ENCODE measurements at places on chromosomes 1 and 21.

GRCh38 chr1:163263818-163264655, 57.7 kb upstream of the NUF2 start:
- DNase-seq, result no peak

GRCh38 chr1:59045636-59046035, 251.3 kb upstream of the FGGY start:
- no peak for DNase-seq

- no peak for DNase-seq
Observed at GRCh38 chr1:217885181-217885580, 254.0 kb downstream of the SPATA17 start.

DNA sequence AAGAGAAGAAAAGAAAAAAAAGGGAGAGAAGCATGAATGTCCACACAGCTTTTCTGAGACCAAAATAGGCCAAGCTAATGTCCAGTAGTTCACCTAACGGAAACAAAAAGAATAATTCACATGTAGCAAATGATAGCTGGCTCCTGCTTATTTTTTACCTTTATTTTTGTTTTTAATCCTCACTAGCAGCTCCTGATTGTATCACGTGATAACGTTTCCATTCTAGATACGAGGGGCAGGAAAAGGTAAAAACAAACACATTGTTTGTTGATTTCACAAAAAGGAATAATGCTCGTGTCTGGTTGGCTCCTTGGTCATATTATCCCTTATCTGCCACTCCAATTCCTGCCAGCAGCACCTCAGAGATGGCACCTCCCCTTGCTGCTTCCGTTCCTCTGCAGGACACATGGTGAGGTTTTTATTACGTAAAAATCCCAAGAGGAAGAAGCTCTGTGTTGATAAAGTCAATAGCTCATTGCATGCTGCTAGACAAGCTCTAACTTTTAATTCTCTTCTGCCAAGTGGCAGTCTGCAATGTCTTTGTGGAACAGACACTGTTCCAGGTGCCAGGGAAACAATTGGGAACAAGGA, 201.7 kb downstream of the CRB1 start:
- DNase-seq, result no peak

- no peak for DNase-seq
Observed at GRCh38 chr1:89763649-89763986, 57.2 kb upstream of the LRRC8D start.

DNA sequence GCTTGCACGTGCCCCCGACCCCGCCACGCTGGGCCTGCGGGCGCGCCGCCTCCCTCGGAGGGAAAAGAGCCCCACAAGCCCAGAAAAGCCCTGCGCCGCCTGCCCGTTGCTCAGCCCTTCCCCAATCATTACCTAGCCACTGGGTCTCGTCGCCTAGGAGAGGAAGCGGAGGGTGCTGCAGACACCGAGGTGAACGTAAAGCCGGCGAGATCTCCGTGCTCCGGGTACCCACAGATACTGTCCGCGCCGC, at the start of gene ENO1:
Gene ENO1, minus strand, starts transcription at position 239 of the 250 bp plus-strand sequence. CDS start 3,778 bp downstream, outside the sequence.
- DNase-seq, result no peak

DNA sequence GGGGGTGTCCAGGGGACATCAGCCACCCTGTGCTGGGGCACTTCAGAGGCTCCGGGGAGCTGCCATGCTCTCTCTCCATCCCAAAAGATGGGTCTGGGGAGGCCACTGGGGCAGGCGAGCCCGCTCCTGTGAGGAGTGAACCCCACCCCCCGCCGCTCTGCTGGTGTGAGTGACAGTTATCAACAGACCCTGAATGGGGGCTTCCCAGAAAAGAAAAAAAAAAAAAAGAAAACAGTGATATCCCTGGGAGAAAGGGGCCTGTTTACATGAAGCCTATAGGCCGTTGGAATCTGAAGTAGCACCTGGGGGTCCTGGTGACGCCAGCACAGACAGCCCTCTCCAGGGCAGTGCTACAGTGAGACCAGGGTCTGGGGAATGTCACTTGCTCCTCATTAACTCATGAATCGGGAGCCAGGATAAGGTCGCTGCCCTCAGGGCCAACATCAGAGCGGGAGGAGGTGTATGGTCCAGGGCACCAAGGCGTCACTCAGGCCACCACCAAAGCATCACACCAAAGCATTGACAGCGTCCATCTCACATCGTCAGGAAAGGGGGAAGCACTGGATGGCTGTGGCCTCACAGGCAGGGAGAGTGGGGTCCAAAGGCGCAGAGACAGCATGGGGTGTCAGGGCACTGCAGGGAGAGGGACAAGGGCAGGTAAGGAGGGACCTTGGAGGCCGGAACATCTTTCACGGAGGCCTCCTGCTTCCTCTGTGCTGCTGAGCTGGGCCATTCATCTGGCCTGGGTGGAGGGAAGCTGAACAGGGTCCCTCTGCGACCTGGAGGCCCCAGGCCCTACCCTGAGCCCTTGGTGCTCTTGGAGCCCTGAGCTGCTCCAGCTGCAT, 8.4 kb upstream of the NPHP4 start:
- no peak for DNase-seq

- no peak for DNase-seq
Observed at GRCh38 chr1:110390692-110391245, at the start of gene SLC16A4. Gene SLC16A4 (minus strand): TSS chr1:110391026. CDS start chr1:110389323, 1,703 bp downstream.

- no peak for DNase-seq
Observed at GRCh38 chr1:53337499-53337898, 9.6 kb upstream of the LRP8 start.

GRCh38 chr1:113859478-113860175, 11.9 kb downstream of the PTPN22 start:
- DNase-seq, result no peak

- no peak for DNase-seq
Observed at GRCh38 chr1:156104065-156104810, 10.3 kb upstream of the LMNA start.

DNA sequence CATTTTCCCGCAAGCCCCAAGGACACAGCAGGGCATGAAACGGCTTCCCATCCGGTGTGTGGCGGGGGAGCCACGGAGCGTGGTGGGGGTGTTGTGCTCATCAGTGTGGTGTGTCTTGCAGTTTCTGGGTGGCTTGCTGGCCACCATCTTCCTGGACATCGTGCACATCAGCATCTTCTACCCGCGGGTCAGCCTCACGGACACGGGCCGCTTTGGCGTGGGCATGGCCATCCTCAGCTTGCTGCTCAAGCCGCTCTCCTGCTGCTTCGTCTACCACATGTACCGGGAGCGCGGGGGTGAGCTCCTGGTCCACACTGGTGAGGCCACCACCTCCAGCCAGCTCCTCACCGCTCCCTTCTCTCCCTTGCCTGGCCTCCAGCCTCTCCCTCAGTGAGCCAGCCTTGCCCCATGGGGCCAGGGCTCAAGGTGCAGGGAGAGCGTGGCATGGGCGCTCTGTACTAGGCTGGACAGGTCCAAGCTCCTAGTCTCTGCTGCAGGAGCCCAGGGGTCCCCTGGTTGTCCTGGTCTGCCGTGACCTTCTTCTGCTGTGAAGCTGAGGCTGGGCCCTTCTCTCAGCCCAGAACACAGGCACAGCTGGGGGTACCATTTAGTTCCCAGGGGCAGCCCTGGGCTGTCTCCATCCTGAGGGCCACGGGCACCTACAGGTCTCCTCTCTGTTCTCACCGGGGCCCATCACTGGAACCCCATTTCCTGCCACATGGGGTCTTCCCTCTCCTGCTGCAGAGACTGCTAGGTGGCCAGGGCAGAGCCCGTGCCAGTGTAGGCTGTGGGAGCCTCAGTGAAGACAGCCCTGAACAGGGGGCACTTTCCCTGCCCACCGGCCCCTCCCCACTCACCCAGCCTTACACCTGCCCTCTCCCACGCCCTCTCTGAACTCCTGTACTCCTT, 12.6 kb downstream of the AGTRAP start:
- DNase-seq, result no peak

DNA sequence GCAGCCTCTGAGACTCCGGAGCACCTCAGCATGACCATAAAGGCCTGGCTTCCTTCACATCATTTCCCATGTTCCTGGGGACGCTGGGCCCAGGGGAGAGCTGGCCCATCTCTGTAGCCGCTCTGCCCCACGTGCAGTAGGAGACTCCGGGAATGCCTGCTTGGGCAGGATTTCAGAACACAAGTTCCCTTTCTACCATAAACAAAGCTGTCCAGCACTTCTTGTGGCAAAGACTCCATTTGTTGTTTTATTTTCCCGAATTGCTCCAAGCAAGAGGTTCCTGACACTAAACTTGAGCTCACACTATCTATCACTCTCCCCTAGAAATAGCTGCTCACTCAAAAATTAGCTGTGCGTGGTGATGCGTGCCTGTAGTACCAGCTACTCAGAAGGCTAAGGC, 21.9 kb downstream of the CHD5 start:
- DNase-seq, result no peak

DNA sequence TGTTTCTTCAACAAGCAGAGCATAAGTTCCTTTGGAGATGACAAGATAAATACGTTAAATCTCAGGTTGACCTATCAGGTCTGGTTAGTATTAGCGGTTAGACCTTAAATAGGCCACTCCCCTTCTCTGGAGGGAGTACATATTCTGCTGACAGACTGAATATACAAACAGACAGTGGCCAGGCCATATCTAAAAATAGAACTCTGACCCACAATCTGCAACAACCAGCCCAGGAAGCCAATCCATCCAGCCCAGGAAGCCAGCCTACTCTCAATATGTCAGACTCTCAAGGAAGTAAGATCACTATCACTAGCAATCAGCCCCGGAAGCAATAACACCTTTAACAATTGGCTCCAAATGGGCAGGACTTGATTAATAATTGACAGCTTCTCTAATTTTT, 6.7 kb downstream of the IL20 start:
- DNase-seq, result no peak

DNA sequence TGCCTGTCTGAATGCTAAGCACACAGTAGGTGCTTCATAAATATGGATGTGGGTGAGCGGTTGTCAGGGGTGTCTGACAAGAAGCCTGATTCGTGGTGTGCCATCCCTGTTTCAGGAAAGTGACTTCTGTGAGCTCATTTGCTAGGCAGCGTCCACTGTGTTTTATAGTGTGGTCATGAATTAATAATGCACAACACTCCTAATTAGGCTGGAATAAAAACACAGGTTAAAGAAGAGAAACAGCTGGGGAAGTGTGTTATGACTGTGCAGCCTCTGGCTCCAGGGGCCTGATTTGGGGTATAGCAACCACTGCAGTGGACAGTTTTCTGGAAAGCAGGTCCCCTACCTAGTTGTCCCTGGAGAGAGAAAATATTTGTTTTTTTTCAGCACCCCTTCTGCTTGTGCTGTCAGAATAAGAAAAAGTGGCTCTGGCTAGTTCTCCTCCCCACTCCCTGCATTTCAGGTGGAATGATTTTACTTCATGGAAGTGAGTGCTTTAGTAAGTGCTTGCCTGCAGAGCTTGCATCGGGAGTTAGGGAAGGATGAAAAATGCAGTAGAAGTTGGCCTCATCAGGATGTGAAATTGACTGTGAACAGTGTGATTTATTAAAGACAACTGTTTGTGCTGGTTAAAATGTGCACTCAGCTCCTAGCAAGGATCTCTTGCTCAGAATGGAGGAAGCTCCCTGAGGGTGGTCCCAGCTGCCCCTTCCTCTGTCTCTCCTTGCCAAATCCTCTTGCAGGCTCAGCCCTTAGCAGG, 333.8 kb downstream of the HHAT start:
- DNase-seq, result no peak

GRCh38 chr1:170863621-170864020, 71.7 kb upstream of the MROH9 start:
- DNase-seq, result no peak

DNA sequence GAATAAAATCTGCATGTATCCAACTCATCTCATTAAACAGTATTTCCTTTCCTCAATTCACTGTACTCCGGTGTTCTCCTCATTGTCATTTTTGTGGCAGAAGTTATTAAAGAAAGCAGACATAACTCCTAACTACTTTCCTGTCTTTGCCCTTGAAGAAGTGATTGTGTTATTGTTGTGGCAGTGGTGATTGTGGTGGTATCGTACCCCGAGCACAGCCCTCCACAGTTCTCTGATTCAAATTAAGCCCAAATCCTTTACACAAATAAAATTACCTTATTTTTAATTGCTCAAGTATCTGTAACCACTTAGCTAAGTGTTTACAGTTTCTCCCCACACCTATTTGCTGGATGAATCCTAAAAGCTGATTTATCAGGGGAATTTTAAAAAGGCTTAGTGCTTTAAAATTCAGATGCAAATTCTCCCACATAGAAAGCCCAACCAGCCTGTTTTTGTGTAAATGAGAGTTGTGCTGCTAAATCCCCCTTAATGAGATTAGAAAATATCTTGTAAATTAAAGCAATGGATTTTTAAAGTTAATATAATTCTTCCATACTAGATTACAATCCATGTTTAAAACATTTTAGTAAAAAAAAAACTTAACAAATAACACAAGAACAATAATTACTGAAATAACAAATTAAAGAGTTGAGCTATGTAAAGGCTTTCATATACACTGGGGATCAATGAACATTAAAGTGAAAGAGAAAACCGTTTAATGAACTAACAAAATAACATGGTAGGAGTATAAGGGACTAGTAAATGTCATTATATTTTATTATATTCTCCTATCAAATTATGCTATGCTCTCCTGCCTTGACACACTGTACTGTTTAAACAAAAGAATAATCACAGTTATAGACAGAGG, 259.0 kb downstream of the NEGR1 start:
- no peak for DNase-seq

DNA sequence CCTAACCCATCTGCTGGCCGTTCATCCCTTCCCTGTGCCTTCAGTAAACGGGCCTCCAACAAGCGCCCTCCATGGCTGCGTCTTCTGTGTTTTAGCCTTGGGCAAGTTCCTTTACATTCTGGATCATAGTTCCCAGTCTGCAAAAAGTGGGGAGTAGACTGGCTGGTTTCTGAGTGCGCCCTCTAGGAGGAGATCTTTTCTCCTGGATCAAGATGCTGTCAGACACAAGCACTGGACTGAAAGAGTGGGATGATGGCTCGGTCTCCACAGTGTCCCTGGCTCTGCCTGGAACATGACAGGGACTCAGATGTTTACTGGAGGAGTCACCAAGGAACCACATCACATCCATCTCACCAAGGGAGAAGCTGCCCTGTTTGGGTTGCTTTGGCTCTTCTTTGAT, 88.8 kb downstream of the PRDM2 start:
- no peak for DNase-seq

DNA sequence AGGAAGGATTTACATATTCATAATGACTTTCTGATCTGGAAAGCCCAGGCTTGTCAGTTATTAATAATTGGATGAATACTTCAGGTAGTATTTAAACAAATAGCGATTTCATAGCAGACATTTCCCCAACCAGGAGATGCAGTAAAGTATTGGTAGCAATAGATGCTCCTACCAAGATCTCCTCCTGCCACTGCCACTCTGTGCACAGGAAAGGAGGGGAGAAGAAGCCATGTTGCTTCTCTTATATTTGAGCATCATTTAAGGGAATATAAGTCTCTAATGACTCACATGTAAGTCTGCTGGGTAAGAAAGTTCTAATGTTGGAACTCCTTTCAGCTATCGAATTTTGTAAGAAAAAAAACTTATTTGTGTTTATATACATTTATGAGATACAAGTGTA, 420 bp upstream of the IFI16 start:
- no peak for DNase-seq

- no peak for DNase-seq
Observed at GRCh38 chr1:226646026-226646869, 92.8 kb downstream of the ITPKB start.

DNA sequence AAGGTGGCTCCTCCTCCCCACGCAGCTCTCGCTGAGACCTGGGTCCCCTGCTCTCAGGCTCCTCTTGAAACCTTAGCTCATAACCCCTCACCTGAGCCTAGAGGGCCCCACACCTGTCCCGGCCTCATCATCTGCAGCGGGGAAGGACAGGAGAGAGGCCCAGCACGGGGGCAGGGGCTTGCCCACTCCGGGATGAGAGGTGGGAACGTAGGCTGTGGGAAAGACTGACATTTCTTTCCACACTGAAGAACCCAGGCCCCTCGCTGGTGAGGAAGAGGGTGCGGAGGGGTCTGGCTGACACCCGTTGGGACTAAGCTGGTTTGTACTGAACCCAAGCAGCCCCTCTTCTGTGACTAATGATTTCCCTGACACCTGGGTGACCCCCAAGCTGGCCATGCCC, 14.0 kb upstream of the NES start:
- no peak for DNase-seq

All from activated naive CD8-positive, alpha-beta T cell treated with anti-CD3 and anti-CD28 coated beads, Interleukin-2, amount 50 U/mL, for 16 hours (primary cell).